ENCODE measurements at places on chromosomes 13 and 19.

GRCh38 chr13:111927181-111927540 lies 139.8 kb upstream of the SOX1 start:
- DNase-seq: no peak

DNA sequence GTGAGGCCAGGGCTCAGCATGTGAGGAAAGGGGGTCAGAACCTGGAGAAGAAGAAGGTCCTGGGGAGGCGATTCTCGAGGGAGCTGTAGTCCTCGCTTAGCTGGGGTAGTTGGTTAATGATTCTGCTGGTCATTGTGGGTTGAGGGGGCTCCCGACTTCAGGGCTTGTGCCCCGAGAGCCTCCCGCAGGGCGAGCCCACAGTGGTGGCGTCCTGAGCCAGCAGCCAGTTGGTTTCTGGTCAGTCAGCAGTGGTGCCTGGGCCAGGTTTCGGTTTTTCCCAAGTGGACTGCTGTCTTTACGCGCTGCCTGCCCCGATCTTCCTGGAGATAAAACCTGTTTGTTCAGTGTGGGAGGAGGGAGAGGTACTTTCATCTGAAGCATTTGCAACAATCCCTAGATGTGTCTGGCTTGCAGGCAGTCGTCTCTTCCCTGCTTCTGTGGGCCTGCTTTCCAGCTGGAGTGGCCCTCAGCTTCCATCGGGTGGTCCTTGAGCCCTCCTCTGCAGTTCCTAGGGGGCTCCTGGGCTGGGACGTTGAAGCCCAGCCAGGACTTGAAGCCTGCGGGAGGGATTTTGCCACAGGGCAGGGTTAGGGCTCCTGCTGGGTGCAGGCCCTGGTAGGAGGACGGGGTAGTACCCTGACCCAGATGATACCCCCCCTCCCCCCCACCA lies 3.2 kb downstream of the PTBP1 start:
- DNase-seq: no peak

DNA sequence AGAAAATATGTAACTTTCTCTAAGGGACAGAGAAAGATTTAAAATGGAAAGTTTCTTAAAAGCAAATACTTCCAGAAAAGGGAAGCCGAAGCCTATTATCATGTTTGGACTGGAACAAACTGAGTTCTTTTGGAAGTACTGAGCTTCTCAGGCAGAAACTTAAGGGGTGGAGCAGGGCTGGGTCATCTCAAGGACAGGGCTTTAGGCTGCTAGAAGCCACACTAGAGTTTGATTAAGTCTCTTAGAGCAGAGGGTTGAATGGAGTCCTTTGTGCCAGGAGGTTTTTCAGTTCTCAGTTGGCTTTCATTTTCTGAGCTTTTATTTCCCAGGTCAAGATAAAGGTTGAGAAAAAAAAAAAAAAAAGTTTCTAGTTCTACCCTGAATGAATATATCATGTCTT lies 432.7 kb downstream of the SLITRK5 start:
- no peak for DNase-seq

DNA sequence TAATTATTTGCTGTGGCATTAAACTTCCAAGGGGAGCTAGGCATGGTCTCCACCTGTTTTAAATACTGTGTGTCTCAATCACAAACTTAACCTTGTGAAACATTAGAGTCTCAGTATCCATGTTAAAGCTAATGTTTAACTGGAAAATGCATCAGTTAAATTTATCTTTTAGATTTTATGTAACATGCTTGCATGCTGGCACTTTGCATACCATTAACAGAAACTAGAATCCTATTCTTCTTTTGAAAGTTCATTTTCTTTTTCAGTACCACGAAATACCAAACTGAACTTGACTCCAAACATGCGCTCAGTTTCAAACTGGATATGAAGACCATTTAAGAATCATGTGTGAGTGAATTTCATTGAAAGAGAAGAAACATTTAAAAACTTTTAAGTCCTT lies 328.9 kb upstream of the SLC10A2 start:
- no peak for DNase-seq

DNA sequence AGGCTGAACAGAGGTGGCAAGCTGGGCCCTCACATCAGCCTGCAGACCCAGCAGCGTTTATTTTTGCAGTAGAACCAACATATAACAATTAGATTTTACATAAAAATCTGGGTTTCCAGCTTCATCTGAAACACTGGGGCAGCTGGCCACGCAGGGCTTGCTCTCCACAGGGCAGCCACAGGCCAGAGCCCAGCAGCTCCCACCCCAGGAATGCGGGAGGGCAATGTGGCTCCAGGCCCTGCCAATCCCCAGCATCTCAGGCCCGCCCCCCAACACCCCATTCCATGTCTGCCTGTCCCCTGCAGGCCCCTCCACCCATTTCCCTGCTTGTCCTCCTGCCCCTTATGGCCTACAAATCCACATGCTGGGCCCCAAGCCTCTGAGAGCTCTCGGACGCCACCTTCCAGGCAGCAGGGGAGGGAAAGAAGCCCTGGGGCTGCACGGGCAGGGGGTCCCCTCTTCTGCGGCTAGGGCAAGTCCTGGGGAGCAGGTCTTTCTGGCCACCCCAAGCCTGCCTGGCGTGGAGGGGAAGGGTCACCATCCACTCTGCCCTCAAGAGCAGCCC lies 15.0 kb upstream of the VSTM2B start:
- no peak for DNase-seq

- no peak for DNase-seq
Measured at GRCh38 chr13:71695662-71696061, 171.3 kb downstream of the DACH1 start.

DNA sequence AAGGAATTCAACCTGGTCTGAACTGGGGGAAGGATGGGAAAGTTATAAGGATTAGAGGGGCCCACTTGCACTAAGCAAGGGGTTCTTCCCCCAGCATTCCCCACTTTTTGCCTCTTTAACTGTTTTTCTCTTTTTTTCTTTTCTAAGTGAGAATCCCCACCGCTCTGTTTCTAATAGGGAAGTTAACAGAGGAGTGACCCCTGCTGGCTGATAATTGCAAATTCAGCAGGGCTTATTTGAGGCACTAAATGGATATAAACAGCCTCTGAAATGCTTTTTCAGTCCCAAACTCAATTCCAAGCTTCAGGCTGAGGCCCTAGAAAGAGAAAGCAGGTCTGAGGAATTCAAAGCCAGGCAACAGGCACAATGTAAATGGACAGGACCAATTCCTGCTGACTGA lies 38.2 kb upstream of the CEACAM21 start:
- DNase-seq: no peak

DNA sequence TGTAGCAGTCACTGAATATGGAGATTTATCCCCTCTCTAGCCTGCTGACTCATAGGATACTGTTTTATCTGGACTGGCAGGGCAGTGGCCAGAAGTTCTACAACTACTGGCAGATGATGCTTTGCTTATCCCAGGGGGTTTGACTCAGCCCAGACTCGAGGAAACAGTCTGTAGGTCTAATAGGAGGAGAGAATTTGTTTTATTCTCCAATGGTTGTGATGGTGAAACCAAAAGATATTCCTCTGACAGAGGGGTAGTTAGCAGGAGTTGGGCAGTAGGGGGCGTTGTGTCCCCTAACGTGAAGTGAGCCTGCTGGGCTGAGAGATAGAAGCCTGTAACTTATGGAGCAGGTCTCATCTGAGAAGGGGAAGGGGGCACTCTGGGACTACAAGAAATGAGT lies 74.9 kb downstream of the WTIP start:
- DNase-seq: no peak

DNA sequence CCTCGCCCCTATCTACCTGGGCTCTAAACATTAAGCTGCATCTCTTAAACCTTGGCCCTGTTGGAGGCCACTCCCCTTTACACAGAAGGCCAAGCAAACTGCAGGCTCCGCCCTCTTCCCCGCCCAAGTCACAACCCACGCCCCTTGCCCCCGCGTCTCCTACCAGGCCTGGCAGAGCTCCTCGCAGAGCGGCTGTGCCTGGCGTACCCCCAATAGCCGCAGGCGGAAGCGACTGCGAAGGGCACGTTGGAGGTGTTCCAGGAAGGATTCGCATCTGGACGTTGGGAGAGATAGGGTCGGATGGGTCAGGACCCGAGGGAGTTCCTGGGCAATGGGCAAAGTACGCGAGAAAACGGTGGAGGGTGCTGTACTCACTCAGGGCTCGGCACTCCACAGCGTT lies 5.9 kb downstream of the RTBDN start:
- no peak for DNase-seq

- DNase-seq: no peak
Measured at GRCh38 chr19:13150931-13151604, 857 bp downstream of the IER2 start.

GRCh38 chr13:34654203-34654602 lies 287.9 kb upstream of the NBEA start:
- DNase-seq: no peak

DNA sequence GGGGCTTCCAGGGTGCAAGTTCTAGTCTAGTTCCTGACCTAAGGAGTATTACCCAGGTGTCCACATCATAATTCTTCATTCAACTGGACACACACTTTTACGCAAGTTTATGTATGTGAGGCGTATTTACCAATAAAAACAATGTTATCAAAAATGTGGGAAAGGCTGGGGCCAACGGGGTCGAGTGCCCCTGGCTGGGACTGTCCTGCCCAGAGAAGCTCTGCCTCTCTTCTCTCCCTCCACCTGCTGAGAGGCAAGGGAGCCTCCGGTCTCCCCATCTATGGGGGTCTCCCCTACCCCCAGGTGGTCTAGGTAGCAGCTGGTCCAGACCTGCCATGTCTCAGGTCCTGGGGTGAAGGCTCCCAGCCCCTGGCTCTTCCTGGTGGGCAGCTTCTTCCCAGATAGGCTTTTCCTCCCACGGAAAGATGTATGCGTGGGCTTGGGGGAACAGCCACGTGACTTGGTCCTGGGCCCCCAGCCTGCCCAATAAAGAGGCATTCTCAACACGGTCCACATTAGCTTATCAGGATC lies 132.4 kb downstream of the USP12 start:
- no peak for DNase-seq

DNA sequence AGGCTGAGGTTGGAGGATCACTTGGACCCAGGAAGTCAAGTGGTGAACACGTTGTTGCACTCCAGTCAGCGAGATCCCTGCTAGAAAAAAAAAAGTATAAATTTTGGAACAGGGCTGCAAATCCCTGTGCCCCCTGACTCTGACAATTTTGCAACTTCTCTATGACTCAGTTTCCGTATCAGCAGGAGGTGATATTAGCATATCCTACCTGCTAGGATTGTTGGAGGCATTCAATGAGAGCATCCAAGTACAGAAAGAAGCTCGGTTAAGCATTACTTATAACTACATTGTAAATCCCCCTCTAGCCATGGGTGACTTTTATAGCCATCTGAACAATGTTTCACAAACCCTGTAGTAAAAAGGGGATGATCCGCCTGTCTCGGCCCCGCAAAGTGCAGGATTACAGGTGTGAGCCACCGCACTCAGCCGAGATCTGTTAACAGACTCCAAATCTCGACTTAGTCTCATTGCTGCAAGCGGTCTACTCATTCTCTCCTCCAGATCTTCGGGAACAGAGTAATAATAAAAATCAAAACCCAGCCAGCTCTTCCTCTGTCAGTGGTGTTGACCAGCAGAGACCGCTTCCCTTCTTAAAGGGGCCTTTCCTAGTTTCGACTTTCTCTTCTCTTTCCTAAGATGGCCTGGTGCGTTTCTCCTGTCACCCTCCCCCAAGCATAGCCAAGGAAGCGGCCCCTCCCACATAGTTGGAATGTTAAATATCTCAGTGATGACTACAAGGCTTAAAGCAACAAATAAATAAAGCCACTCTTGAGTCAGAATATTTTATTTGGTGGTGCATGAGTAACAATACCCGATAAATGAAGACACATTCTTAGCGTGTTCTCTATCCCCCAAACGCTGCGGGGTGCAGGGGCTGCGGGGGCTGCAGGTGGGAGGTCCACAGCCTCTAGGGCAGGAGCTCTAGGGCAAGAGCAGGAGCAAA lies 10.3 kb upstream of the BICRA start:
- no peak for DNase-seq

GRCh38 chr19:6714749-6715555 lies 5.5 kb downstream of the C3 start:
- DNase-seq: no peak

- DNase-seq: no peak
Measured at GRCh38 chr19:36169084-36169760, 17.0 kb upstream of the COX7A1 start.

DNA sequence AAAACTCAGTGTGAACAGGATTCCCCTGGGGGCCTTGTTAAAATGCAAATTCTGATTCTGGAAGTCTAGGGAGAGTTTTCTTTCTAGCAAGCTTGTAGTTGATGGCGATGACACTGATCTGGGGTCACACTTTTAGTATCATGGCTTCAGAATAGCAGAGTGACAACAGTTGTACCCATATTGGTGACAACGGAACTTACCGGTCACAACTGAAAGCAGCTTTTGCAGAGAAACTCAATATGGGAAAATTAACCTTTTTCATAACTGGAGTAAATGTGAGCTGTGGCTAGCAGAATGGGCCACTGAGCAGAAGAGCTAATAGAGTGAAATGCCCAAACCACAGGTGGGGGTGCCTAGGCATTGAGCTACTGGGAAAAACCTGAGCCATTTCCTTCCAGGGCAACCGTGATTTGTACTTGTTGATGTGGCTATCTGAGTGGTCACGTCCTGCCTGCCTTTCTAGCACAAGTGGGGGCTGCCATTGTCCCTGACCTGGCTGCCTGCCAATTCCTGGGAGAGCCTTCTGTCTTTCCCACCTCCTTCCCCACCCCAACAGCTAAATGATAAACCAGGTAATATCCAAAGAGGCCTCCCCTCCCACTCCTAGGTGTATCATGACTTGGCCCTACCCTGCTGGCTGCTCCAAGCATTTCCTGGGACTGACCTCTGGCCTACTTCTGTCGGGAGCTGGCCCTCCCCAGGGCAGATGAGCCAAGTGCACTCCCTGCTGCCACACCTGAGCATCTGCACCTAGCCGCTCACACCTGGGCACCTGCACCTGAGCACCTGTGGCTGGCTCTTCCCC lies 1.7 kb upstream of the SLC10A2 start:
- DNase-seq: no peak
